Activated naive CD4-positive, alpha-beta T cell treated with anti-CD3 and anti-CD28 coated beads, Interleukin-2, amount 50 U/mL, for 16 hours (primary cell): ENCODE measurements at places on chromosomes 5 and 9.

DNA sequence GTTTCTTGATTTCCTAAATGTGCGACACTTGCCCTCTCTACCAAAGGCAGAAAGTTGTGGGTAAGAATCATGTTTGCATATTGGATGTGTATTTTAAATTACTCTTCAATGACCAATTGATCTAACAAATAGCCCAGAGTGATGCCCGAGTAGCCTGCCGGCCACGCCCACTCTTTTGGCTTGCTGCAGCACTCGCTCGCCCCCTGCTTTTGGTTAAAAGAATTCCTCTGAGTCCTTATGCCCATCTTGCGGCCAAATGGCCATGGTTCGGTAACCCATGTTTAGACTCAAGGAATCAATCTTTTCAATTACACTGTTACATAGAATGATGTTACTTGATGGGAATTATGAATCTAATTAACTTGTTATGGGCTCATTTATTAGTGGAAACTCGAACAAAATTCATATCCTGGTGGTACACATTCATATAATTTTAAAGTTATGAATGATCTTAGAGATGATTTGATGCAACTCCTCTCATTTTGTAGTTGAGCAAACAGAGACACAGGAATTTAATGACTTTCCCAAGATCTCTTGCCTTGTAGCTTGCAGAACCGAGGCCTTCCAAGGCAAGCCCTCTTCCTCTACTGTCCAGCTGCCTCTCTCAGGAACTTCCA, 36.5 kb downstream of the PPIC start:
- DNase-seq = no peak

GRCh38 chr9:21875893-21876292, 73.5 kb downstream of the MTAP start:
- DNase-seq = no peak

GRCh38 chr5:164202338-164202737, 696.9 kb downstream of the MAT2B start:
- DNase-seq = no peak

DNA sequence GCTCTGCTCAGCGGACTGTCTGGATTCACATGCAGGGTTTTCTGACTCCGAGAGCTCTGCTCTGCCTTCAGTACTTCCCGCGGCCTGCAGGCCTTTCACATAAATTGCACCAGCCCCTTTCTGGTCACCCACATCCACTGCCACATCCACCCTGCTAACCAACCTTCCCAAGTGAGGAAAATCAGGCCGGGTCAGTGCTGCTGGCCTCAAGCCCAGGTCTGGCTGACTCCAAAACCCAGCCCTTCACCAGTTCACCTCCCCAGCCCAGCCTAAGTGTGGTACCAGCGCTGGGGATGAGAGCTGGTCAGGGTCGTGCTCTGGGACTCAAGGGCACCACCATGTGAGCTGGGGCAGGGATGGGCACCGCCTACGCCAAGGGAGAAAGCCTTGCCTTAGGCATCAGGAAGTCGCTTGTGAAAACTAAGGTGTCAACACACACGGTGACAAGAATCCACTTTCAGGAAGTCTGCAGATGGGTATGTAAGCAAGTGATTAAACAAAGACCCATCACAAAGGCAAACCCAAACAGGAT, 12.3 kb downstream of the LMAN2 start:
- no peak for DNase-seq

DNA sequence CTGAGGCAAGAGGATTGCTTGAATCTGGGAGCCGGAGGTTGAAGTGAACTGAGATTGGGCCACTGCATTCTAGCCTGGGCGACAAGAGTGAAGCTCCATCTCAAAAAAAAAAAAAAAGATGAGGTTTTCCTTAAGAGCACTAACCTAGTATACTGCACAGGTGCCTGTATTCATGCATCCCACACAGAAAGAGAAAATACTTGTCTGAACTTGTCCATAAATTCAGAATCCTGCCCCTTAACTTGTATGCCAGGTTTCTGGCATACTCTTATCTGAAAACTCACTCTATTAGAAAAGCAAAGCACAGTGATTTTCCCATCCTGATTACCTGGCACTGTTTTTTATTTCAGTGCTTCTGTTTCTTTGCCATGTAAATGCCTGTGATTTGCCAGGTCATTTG, 125.3 kb upstream of the CDKN2B start:
- DNase-seq = no peak

- DNase-seq = no peak
These were observed 533.2 kb upstream of the SEMA6A start for GRCh38 chr5:117107859-117108258.

DNA sequence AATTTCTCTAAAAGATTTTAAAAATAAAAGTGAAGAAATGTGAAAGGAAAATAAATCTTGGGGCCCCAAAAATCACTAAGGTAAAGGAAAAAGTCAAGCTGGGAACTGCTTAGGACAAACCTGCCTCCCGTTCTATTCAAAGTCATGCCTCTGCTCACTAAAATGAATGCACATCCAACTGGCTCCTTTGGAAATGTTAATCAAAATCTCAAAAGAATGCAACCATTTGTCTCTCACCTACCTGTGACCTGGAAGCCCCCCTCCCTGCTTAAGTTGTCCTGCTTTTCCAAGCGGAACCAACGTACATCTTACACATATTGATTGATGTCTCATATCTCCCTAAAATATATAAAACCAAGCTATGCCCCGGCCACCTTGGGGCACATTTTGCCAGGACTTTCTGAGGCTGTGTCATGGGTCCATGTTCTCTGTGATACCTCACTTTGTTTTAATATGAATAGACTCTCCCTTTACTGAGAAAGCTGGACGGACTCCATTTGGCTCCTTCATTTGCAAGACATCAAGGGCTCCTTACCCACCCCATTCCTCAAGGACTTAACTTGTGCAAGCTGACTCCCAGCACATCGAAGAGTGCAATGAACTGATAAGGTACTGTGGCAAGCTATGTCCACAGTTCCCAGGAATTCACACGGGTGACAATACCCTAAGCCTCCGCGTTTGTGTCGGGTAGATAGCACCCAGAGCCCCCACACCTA, 164.3 kb downstream of the SMC2 start:
- no peak for DNase-seq

GRCh38 chr9:129174724-129175514, 3.1 kb downstream of the IER5L start:
- no peak for DNase-seq

GRCh38 chr5:73754254-73754653, 128.3 kb downstream of the ARHGEF28 start:
- DNase-seq = no peak

DNA sequence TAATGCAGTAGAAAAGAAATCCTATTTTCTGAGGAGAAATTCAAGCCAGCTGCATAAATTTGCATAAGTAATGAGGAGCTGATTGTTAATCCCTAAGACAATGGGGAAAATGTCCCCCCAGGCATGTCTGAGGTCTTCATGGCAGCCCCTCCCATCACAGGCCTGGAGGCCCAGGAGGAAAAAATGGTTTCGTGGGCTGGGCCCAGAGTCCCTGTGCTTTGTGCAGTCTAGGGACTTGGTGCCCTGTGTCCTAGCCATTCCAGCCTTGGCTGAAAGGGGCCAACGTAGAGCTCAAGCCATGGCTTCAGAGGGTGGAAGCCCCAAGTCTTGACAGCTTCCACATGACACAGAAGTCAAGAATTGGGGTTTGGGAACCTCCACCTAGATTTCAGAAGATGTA, 357.5 kb downstream of the SPATA31D1 start:
- DNase-seq = no peak

DNA sequence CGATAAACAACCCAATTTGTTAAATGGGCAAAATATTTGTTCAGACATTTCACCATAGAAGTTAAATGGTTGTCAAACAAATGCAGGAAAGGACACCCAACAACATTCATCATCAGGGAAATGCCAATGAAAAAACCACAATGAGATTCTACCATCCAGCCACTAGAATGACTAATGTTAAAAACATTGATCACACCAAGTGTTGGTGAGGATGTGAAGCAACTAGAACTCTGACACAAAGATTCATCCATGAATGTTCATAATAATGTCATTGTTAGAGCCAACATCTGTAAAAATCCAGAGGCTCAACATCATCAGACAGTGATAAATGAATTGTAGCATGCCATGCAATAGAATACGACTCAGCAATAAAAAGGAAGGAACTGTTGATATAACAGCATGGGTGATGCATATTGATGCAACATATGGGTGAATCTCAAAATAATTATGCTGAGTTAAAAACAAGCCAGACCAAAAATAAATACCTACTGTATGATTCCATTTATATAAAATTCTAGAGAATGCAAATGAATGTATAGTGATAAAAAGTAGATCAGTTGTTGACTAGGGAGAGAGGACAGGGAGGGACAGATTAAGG, 55.9 kb upstream of the UNC5A start:
- no peak for DNase-seq

GRCh38 chr5:113187906-113188305, 211.3 kb downstream of the DCP2 start:
- DNase-seq = no peak

DNA sequence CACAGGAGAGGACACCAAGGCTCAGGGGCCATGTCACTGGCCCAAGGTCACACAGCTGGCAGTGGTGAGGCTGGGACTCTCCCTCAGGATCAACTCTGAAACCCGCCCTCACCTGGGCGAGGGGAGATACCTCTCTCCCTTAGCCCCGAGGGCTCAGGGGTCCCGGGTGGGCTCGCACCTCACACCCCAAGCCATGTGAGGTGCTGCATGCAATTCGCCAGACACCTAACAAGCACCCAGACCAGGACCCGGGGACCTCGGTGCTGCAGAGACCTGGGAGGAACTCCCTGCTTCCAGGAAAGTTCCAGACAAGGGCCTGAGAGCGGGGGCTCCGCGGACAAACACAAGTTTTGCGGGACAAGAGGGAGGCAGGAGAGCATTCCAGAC, 19.3 kb downstream of the BRD3 start:
- DNase-seq = no peak

- no peak for DNase-seq
These were observed 35.2 kb upstream of the PDE8B start for GRCh38 chr5:77175231-77175630.

- no peak for DNase-seq
These were observed 42.6 kb upstream of the APC start for GRCh38 chr5:112694853-112695709.

DNA sequence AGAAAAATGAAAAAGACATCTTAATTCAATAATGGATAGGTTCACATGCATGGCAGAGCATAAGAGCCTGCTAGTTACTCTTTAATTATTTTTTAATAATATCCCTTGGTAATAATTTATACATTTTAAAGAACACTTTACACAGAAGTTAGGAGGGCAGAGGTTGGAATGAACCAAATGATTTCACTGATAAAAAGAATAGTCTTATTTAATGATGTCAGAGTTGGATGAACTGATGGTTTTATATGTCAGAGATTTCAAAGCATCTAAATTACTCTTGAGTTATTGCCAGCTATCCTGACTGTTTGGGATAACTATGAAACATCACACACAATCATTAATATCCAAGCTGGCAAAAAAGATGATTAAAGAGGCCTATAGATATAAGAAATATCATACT, 244.8 kb downstream of the CSNK1G3 start:
- no peak for DNase-seq

DNA sequence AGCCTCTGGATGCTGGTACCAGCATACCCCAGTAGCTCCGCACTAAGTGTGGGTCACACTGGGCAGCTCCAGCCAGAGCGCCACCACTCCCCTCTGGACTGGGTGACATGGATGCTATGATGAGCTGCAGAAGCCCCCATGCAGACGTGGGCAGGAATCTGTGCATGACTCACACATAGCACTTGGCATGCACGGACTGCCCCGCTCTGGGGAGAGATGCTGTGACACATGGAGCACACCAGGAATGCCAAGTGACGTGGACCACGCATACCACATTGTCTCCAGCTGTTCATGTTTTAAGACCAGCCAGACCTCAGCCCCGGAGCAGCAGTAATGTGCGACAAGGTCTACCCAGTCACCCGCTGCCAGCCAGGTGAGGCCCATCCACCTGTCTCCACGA, 64.1 kb downstream of the SEMA4D start:
- no peak for DNase-seq

DNA sequence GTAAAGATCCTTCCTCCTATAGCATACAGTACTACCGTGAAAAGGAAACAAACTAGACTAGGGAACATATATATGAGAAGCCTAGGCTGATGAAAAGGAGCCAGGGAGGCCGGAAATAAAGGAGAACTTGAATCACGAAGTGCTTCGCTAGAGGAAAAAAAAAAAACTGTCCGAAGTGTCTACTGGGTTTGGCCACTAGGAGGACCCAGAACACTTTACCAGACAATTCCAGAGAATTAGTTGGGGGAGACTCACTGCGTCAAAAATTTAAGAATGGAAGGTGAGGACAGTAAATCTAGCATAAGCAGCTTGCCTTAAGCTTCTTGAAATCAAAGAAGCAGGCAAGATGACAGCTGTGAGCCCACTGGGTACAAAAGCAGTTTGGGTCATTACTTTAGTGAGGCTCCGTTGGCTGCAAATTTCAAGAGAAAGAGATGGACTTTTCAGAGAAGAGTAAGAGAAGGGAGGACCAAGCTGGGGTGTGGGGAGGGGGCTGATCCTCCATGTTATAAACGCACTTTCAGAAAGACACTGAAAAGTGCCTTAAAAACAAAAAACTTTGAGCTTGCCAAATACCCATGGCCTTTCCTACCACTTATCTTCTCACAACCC, 47.4 kb downstream of the P4HA2 start:
- DNase-seq = no peak

- no peak for DNase-seq
These were observed 142.9 kb upstream of the POU5F2 start for GRCh38 chr5:93884254-93884653.

DNA sequence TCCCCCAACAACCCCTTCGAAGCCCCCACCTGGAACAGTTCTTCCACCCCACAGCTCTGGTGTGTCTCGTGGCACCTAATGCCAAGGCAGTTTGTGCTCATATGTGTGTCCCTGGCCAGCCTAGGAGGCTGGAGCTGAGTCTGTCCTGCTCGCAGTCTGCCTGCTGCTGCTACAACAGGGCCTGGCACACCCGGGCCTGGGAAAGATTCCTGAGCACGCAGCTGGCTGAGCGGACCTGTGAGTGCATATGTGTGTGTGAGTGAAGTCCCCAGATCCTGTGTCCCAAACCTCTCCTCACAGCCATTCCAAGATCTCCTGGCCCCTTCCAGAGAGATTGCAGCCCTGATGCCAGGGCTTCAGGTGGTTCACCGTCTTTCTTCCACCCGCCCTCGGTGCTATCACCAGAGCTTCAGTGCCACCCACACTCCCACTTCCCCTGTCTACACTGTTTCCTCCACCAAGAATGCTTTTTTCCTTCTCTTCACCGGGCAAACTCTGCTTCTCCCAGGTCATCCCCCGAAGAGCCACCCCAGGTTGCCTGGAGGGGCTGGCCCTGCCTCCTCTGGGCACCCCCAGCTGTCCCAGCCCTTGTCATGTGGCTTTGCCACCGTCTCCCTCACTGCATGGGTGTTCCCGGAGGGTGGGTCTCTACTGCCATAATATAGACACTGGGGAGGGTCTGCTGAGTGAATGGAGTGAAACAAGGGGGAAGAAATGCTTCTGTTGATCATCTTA, 28.4 kb downstream of the LMX1B start:
- DNase-seq = no peak
